ENCODE measurements at places on chromosomes 11 and 22. TPM values are rescaled to one million over a fixed set of nuclear protein-coding genes. Genes with fewer than 3 reads are reported as not detected.

Gene FAU
- 916 TPM for total RNA-seq

Gene MB
- not detected for total RNA-seq

Gene THRSP
- total RNA-seq = not detected

Gene CALCB
- not detected for total RNA-seq

Gene OR10D3
- total RNA-seq = not detected

Gene GGTLC2
- not detected for total RNA-seq

Gene FAT3
- 15.4 TPM for total RNA-seq

Gene SLC22A12
- total RNA-seq = not detected

Gene APOA4
- total RNA-seq = not detected

Gene OR5A1
- not detected for total RNA-seq

Gene PRR33
- not detected for total RNA-seq

Gene TMEM25
- 56.5 TPM for total RNA-seq

Gene POU2AF2
- not detected for total RNA-seq

Gene LAMTOR1
- total RNA-seq = 100 TPM

Gene PANX1
- 32.4 TPM for total RNA-seq

Gene NEFH
- 1.2 TPM for total RNA-seq

Gene POLA2
- 14.7 TPM for total RNA-seq

Gene BDNF
- 0.17 TPM for total RNA-seq

Gene SLC7A4
- total RNA-seq = 0.33 TPM

Gene OR51Q1
- total RNA-seq = not detected

Gene KCNJ1
- total RNA-seq = not detected

Gene RAB38
- total RNA-seq = 0.78 TPM

All from esophagus muscularis mucosa (tissue), 4 donors.